Muscle of arm (tissue), 14 donors: ENCODE measurements at places on chromosomes 4 and X.

DNA sequence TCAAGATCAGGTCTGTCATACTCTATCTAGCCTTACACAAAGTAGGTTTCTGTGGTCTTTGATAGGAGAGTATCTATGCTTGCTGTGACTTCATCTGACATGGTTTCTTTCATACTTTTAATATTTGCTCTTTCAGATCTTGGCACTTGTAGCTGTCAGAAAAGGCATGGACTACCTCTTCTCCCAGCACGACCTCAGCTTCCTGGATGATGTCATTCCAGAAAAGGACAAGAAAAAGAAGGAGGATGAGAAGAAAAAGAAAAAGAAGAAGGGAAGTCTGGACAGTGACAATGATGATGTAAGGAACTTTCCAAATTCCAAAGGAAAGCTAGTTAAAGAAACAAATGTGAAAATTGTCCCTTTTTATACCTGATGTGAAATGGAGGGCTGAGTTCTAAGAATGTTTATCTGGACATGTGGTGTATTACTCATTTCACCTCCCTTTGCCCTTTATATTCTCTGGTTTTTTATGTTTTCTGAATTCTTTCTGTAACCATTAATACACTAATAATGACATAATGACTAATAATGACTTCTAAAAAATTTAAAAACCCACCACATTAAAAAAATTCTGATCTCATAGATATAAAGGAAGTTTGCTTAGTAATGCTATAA is 221.2 kb downstream of the SLC4A4 start:
- DNase-seq: no peak

GRCh38 chrX:35890699-35891098 is 28.8 kb upstream of the CFAP47 start:
- DNase-seq: peak; percentile 4

DNA sequence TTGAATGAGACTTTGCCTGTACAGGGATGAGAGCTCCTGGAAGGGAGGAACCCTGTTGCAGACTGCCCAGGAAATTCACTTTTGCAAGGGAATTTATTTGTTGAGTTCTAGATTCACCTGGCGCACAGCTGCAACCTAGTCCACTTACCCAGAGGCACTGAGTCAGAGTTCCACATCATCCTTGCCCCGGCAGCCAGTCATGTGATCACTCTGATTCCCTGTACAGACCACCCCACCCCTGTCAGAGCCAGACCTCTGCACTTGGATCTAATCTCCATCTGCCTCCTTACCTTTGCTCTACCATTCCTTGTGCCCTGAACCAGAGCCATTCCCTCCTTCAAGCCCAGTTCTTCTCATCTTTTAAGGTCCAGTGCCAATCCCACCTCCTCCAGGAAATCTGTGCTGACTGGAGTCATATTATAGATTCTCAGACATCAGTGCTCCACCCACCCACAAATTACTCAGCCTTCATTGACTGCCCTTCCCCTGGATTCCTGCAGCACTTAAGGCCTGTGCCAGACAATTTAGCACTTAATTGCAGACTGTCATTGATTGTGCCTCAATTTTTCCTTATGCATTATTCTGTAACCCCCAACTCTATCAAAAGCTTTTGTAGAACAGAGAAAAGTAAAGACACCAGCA is 84.1 kb upstream of the MAGEA4 start:
- no peak for DNase-seq

GRCh38 chrX:97309487-97310116 is 425.9 kb downstream of the RPA4 start:
- no peak for DNase-seq

DNA sequence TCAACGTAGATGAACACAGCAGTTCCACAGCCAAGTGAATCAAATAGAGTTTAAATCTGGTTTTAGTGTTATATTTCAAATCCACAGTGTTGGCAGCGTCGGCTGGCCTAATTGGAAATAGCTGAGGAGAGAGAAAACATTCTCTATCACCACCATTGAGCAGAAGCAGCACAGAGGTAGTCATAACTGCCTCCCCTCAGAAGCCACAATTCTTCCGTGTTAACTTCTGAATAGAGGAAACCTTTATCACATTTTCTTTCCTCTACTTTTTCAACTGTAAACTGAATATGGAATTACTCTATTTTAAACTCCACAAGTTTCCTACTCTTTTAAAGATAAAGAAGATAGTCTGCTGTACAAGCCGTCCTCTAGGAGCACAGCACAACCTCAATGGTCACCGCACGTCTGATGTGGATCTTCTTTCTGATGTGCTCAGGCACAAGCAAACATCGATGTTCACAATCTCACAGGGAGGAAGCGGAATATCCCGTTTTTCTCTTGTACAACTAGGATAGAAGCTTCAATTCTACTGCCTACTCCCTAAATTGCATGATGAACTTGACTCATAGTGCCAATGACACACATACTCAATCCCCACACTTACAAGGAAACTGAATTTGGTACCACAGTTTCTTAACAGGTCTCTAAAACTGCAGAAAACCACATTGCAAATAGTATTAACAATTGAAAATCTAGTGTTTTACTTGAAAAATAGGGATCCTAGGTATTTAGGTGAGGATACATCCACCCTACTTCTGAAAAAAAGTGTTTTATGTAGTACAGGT is 217.8 kb upstream of the ETNPPL start:
- no peak for DNase-seq
